ENCODE measurements at places on chromosomes 12 and 14.

DNA sequence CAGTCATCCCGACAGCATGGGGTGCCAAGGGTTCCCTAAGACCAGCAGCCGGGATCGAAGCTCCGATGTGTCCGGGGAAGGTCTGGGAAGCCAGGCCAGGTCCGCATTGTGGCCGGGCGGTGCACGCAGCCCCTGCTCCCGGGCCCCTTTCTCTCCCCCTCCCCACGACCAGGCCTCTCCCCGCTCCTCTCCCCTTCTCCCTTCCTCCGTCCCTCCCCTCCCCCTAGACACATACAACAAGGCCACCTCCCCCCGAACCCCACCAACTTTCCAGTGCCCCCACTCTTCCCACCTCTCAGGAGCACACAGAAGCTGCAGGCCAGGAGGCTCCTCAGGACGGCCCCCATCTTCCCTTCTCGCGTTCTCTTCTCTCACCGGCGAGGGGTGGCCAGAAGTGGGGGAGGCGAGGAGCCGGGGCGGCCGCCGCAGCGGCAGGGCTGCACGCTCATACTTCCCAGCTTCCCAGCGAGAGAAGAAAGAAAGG lies 413 bp downstream of the LRP6 start:
- no peak for DNase-seq

DNA sequence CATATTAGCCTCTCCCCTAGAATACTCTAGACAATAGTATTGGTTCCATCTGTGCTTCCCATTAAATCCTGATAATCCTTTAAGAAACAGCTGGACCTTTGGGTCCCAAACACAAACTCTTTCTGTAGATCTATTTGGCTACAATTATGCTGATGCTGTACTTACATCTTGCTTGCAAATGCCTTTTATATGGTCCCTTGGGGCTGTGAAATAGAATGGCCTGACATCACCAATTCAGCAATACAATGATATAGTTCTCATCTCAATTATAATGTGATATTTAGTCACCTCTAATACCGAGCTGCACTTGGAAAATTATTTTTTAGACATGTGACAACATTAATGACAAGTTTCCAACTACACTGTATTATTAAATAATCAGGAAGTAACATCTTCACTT lies 261.5 kb downstream of the SOX5 start:
- no peak for DNase-seq

DNA sequence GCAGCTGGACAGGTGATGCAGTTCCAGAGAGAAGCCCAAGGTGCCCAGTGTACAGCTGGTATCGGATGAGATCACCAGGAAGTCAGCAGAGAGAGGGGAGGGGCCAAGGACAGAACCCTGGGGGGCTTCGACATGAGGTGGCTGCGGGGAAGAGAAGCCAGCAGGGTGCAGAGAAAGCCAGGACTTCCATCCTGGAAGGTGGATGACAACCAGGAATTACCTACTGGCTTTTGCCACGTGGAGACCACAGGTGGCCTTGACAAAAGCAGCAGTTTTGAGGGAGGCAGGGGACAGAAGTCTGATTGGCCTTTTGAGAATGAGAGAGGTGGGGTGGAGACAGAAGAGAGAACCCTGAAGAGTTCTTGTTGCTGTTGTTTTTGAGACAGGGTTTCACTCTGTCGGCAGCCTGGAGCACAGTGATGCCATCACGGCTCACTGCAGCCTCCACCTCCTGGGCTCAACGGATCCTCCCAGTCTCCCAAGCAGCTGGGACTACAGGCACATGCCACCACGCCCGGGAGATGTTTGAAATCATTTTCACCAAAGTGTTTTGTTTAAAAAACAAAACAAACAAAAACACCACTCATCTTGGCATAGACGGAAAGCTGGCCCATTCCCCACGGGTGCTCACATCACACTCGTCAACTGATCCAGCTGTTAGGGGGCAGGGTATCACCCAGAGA lies 35.2 kb downstream of the CDC42BPB start:
- DNase-seq: no peak

DNA sequence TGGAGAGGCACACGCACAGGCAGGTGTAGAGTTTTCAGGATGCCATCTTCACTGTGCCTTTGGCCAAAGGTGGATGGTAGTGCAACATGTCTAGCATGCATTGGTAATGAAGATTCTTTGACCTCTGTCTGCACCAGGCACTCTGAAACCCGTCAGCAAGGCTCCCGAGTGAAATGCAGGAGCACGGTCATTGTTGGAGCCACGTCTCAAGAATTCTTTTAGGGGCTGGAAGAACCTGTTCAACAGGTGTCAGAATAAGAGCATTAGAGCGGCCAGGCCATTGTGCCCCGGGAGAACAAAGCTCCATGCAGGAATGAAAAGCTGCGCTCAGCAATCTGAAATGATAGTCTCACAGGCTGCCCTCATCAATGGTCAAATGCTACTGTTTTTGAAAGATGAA lies 40.2 kb upstream of the DICER1 start:
- peak; percentile 20 for DNase-seq

GRCh38 chr12:25824734-25825133 lies 133.7 kb upstream of the RASSF8 start:
- DNase-seq: no peak

GRCh38 chr12:83843541-83843940 lies 1069.1 kb downstream of the SLC6A15 start:
- DNase-seq: no peak

DNA sequence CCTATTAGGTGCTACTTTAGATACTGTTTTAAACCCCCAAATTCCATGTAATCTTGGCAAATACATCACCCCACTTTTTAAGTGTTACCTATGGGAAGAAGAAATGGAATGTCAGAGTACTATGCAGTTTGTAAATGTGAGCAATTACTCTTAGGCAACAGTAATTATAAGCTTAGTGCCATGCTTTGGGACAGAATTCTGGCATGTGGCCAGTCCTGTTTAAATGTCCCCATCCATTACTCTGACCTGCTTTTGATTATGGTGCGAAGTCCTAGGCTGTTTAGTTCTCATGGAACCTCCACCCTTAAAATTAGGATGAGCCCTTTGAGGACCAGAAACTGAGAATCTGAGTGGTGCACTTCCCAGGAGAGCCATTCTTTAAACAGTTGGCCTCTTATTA lies 321.4 kb upstream of the RGS6 start:
- no peak for DNase-seq

- DNase-seq: no peak
Measured at GRCh38 chr12:64890873-64891468, 66.5 kb downstream of the TBC1D30 start.

DNA sequence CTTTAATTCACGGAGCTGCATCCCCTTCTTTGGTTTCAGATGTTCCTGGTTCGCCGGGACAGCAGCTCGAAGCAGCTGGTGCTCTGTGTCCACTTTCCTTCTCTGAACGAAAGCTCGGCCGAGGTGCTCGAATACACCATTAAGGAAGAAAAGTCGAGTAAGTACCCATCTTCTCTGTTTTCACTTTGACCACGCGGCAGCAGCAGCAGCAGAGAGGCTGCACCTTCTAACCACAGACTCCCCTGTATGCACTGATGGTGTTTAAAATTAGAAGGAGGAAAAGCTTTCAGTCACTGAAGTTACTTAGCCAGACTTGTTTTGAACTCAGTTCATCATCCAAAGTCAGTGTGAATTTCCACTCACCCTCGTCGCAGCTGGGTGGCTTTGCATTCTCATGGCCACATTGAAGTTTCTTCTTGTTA lies 63.8 kb downstream of the RIN3 start:
- no peak for DNase-seq

DNA sequence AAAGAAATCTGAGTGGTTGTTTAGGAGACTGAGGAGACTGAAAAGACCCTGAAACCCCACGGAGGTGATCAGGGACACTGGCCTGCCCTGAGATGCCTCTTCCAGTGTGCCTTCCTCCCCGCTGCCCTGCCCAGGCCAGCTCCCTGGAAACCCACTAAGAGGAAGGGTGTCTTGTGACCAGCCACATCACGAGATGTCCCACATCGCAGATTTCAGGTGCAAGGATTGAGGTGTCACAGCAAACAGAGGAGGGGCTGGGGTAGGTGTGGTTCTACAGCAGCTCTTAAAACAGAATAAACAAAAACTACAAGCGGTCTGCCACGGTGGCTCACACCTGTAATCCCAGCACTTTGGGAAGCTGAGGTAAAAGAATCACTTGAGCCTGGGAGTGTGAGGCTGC lies 184.3 kb upstream of the C14orf180 start:
- no peak for DNase-seq

DNA sequence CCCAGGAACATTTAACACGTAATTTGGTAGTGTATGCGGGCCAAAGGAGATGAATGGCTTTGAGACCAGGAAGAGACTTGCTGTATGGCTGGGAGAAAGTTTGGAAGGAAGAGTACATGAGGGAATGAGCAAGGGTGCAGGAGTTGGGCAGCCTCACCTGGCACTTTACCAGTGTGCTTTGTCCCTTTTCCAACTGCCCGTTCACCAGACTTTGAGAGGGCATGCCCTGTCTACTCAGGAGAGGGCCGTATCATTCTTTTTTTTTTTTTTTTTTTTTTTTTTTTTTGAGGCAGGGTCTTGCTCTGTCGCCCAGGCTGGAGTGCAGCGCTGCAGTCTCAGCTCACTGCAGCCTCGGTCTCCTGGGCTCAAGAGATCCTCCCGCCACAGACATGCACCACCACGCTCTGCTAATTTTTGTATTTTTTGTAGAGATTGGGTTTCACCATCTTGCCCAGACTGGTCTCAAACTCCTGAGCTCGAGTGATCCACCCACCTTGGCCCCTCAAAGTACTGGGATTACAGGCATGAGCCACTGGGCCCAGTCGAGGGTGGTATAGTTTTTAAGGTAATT lies 6.5 kb downstream of the DYNC1H1 start:
- no peak for DNase-seq

GRCh38 chr12:38258411-38258810 lies 58.2 kb upstream of the ALG10B start:
- DNase-seq: no peak

GRCh38 chr14:89258728-89259273 lies 158.2 kb downstream of the FOXN3 start:
- DNase-seq: no peak

DNA sequence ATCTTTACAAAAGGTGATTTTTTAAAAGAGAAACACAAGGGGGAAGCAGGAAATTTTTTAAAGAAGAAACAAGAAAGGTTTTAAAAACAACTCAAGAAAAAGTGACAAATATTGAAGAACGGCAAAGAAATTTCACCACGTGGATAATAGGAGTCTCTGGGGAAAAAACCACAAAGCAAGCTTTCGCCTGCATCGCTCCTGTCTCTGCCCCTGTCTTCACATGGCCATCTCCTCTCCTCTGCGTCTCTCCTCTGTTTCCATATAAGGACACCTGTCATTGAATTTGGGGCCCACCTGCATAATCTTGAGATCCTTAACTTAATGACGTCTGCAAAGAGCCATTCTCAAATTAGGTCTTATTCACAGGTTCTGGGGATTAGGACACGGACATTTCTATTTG lies 175.8 kb downstream of the ETV6 start:
- no peak for DNase-seq

- DNase-seq: no peak
Measured at GRCh38 chr14:52124791-52125684, 56.2 kb upstream of the NID2 start.

DNA sequence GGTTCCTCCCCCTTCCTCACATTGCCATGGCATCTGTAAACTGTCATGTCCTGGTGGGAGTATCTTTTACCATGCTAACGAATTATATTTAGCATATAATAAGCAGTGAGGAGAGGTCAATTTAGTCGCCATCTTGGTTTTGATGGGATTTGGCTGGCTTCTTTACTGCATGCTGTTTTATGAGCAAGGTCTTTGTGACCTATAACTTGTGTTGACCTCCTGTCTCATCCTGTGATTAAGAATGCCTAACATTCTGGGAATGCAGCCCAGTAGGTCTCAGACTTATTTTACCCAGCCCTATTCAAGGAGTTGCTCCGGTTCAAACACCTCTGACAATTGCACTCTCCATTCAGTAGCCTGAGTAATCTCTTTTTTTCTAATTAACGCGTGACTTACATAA lies 2.1 kb upstream of the EIF4B start:
- no peak for DNase-seq

GRCh38 chr14:67343601-67344230 lies 15.9 kb downstream of the ATP6V1D start:
- DNase-seq: no peak

DNA sequence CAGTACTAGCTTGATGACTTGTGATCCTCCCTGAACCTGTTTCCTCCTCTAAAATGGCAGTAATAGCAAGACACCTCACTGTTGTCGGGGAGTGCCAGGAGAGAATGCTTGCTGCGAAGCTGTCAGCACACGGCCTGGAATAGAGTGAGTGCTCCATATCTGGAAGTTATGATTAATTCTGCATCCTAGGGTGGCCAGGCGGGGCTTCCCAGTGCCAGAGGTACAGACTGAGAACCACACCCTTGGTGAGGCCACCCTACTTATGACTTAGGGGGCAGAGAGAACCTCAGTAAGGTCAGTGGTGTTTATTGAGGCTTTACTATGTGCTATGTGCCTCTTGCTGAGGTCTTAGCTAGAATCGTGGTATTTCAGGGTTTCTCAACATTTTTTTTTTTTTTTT lies 20.1 kb downstream of the MORN3 start:
- no peak for DNase-seq

GRCh38 chr12:174596-174995 lies 39.4 kb downstream of the SLC6A12 start:
- no peak for DNase-seq

GRCh38 chr12:75259143-75259542 lies 49.5 kb upstream of the KCNC2 start:
- DNase-seq: no peak

GRCh38 chr14:90045616-90046015 lies 16.2 kb upstream of the KCNK13 start:
- DNase-seq: no peak

- DNase-seq: no peak
Measured at GRCh38 chr14:31770271-31770670, 209.1 kb downstream of the NUBPL start.

GRCh38 chr14:53640695-53641094 lies 315.9 kb downstream of the BMP4 start:
- DNase-seq: no peak

DNA sequence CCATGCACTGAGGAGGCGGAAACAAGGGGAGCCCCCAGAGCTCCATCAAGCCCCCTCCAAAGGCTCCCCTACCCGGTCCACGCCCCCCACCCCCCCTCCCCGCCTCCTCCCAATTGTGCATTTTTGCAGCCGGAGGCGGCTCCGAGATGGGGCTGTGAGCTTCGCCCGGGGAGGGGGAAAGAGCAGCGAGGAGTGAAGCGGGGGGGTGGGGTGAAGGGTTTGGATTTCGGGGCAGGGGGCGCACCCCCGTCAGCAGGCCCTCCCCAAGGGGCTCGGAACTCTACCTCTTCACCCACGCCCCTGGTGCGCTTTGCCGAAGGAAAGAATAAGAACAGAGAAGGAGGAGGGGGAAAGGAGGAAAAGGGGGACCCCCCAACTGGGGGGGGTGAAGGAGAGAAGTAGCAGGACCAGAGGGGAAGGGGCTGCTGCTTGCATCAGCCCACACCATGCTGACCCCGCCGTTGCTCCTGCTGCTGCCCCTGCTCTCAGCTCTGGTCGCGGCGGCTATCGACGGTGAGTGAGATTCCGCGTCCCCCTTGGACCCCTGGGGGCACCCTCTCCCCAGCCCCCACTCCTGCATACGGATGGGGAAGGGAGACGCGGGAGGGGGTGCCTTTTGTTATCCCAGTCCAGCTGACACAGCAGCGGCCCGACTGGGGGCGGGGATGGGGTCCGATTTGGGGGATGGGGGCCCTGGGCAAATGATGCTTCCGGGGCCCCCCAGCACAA lies 400 bp downstream of the LRP1 start:
- DNase-seq: no peak

GRCh38 chr12:95949477-95950206 lies 6.5 kb downstream of the AMDHD1 start:
- DNase-seq: no peak

Measured in right forelimb (tissue), 1 donor.